ENCODE measurements at places on chromosomes 1 and 21.

GRCh38 chr21:19830446-19830845 lies 1167.8 kb upstream of the NCAM2 start:
- DNase-seq, result no peak

DNA sequence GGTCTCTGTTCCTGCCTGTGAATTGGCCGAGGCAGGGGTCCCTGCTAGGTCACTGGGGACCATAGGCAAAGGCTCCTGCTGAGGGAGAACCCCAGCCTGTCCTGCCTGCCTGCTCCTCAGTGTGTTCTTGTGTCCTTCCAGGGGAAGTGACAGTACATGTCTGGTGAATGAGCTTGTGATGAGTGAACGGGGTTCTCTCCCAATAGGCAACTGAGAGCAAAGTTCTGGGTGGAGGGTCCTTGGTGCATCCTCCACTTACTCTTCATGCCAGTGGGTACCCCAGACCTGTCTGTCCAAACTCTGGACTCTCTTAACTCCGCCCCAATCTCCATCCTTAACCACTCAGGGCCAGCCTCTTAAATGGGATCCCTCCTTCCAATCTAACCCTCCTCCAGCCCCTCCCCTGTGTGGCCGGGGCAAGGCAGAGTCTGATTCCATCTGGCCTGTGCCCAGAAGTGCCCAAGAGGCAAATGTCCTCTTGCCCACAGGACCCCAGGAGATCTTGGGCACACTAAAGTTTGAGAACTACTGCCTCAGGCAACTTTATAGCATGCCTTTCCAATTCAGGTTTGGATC lies 2.0 kb downstream of the XKR8 start:
- no peak for DNase-seq

DNA sequence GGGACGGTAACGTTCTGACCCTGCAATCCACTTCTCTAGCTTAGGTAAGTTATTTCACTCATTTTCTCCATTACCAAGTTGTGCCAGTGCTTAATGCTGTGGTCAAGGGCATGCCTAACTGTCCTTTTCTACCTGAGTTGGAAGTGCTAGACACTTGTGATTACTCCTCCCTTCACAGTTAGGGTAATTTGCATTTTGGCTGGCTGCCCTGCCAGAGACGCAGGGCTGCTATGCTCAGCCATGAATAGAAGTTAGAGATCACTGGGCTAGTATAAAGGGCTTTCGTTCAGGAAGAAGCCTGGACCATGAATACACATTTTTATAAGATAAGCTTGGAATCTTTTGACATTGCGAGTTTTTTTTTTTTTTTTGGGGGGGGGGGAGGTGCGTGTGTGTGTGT lies 633.2 kb upstream of the NEGR1 start:
- no peak for DNase-seq

GRCh38 chr1:15775706-15776105 lies 17.1 kb downstream of the FBLIM1 start:
- DNase-seq, result no peak

GRCh38 chr1:218783916-218784315 lies 389.8 kb upstream of the LYPLAL1 start:
- no peak for DNase-seq

DNA sequence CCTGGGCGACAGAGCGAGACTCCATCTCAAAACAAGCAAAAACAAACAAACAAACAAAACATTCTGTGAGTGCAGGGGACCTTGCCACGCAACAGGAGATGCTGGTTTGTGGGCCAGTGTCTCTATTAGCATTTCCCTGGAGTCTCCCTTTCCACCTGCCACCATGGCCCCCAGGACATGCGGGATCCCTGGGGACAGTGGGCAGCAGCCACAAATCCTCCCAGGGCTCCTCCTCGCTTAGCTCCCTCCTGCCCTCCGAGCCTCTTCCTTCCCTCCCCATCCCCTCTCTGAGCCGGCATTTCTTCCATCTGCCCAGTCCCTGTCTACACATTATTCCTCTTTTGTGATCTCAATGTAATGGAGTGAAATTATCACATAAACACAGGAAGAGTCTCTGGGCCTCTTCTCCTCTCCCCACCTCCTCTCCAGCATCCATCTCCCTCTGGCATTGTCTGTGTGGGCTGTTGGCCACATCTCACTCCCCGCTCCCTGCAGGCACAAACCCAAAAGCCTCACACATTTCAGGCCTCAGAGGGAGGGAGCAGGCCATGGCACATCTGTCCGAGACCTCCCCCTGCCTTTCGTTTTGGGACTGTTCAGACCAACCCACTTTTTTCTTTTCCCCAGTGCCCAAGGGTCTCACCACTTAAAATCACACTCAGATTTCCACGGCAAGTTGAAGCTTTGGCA lies 144.3 kb downstream of the MIS18A start:
- no peak for DNase-seq

GRCh38 chr1:230611878-230612235 lies 30.4 kb upstream of the COG2 start:
- DNase-seq, result no peak

GRCh38 chr1:232218955-232219865 lies 410.7 kb downstream of the SIPA1L2 start:
- DNase-seq, result no peak

DNA sequence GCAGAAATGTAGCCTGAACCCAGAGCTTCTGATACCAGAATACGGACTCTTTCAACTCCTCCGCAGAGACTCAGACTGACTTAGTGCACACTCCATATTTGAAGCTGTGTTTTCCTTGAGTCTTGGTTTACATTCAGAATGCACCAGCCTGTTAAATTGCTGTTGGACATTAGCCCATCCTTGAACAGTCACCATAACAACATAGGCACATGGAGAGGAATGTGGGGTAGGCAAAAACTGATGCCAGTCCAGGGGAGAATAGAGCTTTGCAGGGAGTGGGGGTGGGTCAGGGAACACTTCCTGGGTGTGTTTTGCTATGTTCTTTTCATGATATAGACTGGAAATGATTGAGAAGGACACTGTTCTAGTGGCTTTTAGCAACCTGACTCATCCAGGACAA lies 76.3 kb upstream of the CACNA1E start:
- DNase-seq, result no peak

DNA sequence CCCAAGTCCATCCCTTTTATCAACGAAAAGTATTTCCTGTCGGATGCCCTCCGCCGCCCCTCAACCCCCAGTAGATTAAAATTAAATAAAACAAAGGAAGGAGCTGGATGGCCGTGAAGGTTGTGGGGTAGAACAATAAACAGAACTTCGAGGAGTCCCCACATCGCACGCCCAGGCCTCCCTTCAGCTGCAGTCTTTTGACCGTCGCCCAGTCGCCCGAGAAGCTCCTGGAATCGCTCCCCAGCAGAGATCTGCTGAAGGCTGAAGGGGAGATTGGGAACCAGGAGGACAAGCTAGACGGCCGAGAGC lies 905 bp downstream of the BARHL2 start:
- DNase-seq, result no peak

- no peak for DNase-seq
Observed at GRCh38 chr21:22200378-22201092, 1202.3 kb downstream of the NCAM2 start.
